Camera-type eye (tissue), 1 donor: ENCODE measurements at places on chromosomes 11 and 22. TPM values are rescaled to one million over a fixed set of nuclear protein-coding genes. Genes with fewer than 3 reads are reported as not detected.

The SAA4 gene
- total RNA-seq = not detected

The GLB1L3 gene
- 0.71 TPM for total RNA-seq

The KRTAP5-10 gene
- total RNA-seq = not detected

The CCDC15 gene
- total RNA-seq = 5.2 TPM

The LRRC32 gene
- 25.8 TPM for total RNA-seq

The B3GAT1 gene
- 19.8 TPM for total RNA-seq

The ART1 gene
- total RNA-seq = not detected

The BCO2 gene
- 16.1 TPM for total RNA-seq

The CHRNA10 gene
- total RNA-seq = 0.88 TPM

The FAM83F gene
- 3.4 TPM for total RNA-seq

The C1QTNF5 gene
- 47.1 TPM for total RNA-seq

The TMEM45B gene
- total RNA-seq = not detected

The OR4D5 gene
- not detected for total RNA-seq

The PRCP gene
- total RNA-seq = 73.1 TPM

The CNTF gene
- total RNA-seq = 1.8 TPM

The C11orf91 gene
- not detected for total RNA-seq

The SMC1B gene
- total RNA-seq = 0.11 TPM

The OSM gene
- 0.77 TPM for total RNA-seq

The GP1BB gene
- total RNA-seq = 6.6 TPM

The CSF2RB gene
- 2.9 TPM for total RNA-seq

The LIN7C gene
- 130 TPM for total RNA-seq

The TMEM218 gene
- total RNA-seq = 46.2 TPM

The AAMDC gene
- total RNA-seq = 15.4 TPM

The RCOR2 gene
- total RNA-seq = 28.1 TPM

The APOL5 gene
- total RNA-seq = 0.44 TPM

The CSNK2A3 gene
- 4.7 TPM for total RNA-seq

The RFPL1 gene
- total RNA-seq = not detected

The SLC5A4 gene
- 0.82 TPM for total RNA-seq

The MED17 gene
- total RNA-seq = 77.2 TPM

The OR4D10 gene
- not detected for total RNA-seq

The MMP1 gene
- total RNA-seq = not detected

The GAB4 gene
- total RNA-seq = not detected

The IGSF9B gene
- 86.7 TPM for total RNA-seq

The PAMR1 gene
- 20.3 TPM for total RNA-seq

The NXF1 gene
- 67.8 TPM for total RNA-seq

The PDGFD gene
- 41.2 TPM for total RNA-seq

The CELSR1 gene
- total RNA-seq = 12.3 TPM

The MS4A1 gene
- total RNA-seq = 0.93 TPM

The PRG3 gene
- total RNA-seq = not detected

The MAPK8IP2 gene
- 22.7 TPM for total RNA-seq

The ESRRA gene
- total RNA-seq = 17.5 TPM

The DGAT2 gene
- total RNA-seq = 5.2 TPM

The ANGPTL5 gene
- 0.93 TPM for total RNA-seq

The PTS gene
- total RNA-seq = 34.7 TPM

The P2RX6 gene
- total RNA-seq = 2.2 TPM

The BTBD10 gene
- 80.0 TPM for total RNA-seq

The CD248 gene
- total RNA-seq = 37.8 TPM

The RBM14 gene
- total RNA-seq = 100 TPM

The LRRC4C gene
- total RNA-seq = 45.4 TPM

The FGF3 gene
- total RNA-seq = not detected

The TCN2 gene
- 31.2 TPM for total RNA-seq

The SLC7A4 gene
- 0.27 TPM for total RNA-seq

The FXYD2 gene
- total RNA-seq = 2.6 TPM
